ENCODE measurements at places on chromosomes 5 and 9.
A peak's percentile ranks its signal among the peaks of the same experiment; 100 is the strongest.

DNA sequence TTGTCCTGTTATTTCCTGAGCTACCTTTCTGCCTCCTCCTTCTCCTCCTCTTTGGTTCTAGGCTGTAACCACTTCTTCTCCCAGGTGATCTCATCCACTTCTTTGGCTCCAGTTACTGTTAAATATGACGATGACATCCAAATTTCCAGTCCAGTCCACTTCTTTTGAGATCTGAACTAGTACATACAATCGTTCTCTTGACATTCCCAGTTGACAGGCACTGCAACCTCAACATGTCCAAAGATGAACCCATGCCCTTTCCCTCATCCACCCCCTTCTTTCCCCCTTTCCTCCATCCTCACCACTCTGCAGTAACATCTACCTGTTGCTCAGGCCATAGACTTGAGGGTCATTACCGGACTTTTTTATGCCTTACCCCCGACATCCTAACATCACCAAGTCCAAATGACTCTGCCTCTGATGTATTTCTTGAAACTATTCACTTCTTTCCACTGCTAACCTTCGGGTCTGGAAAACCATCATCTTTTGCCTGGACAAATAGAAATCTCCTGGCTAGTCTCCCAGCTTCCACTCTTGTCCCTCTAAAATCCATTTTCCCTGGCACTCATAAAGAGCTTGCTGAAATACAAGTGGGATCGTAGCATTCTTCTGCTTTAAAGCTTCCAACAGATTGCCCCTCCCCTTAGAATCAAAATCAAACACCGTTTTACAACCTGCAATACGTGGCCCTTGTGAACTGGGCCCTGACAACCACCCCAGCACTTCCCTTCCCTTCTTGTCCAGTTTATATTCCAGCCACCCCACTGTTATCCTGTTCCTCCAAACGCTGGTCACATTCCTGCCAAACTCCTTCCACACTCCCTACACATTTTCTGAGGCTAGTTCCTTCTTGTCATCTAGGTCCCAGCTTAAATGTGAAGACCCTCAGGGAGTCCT is 31.5 kb downstream of the KLF9 start:
- DNase-seq = no peak

DNA sequence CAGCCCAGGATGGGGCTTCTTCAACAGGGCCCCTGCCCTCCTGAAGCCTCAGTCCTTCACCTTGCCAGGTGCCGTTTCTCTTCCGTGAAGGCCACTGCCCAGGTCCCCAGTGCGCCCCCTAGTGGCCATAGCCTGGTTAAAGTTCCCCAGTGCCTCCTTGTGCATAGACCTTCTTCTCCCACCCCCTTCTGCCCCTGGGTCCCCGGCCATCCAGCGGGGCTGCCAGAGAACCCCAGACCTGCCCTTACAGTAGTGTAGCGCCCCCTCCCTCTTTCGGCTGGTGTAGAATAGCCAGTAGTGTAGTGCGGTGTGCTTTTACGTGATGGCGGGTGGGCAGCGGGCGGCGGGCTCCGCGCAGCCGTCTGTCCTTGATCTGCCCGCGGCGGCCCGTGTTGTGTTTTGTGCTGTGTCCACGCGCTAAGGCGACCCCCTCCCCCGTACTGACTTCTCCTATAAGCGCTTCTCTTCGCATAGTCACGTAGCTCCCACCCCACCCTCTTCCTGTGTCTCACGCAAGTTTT is 23.6 kb downstream of the PCDHGC5 start:
- DNase-seq = peak; percentile 96

GRCh38 chr5:135446206-135446605 is 942 bp downstream of the DCANP1 start:
- no peak for DNase-seq

GRCh38 chr9:26077860-26078259 is 399.6 kb upstream of the TUSC1 start:
- DNase-seq = no peak

DNA sequence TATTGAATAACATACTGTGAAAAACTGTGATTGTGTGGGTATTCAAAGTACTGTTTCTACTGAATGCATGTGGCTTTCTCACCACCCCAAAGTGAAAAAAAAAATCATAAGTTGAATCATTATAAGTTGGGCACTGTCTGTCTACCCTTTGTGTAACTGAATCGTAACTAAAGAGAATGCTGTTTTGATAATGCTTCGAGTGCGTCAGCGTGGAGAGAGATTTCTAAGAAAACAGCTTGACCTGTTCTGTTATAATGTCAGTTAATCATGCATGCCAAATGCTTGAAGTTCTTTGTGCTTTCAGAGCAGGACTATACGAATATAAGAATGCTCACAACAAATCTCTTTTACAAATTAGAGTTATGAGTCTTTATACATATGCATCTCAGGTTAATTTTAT is 148.8 kb upstream of the SGCD start:
- no peak for DNase-seq

DNA sequence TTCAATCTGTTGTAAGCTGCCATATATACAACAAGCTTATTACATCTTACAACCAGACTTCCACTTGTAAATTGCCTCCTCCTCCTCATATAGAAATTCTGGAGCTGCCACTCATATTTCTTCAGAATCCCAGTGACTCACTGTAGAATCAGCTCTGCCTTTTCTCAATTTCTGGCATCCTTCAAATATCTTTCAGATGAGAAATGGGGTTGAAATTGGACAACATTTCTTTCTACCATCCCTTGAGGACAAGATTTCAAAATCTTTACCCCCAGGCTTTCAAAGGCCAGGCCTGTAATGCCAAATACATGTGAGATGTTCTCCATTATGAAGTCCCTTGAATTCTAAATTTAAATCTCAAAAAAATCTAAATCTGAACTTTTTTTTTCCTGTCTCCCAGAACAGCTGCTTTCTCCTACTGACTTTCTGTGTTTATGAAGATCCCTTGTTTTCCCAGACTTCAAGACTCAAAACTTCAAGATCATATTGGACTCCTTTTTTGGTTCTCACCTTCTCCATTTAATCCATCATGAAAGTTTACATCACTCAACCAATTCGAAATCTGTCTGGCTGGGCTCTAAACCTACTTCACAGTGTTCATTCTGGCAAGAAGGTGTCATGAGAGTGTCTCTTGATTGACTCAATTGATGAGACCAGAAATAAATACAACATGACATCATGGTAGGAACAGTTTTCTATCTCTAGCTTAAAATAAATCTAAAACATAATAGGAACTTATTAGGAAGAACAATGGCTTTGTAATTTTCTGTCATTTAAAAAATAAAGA is 109.8 kb downstream of the HMHB1 start:
- DNase-seq = no peak

DNA sequence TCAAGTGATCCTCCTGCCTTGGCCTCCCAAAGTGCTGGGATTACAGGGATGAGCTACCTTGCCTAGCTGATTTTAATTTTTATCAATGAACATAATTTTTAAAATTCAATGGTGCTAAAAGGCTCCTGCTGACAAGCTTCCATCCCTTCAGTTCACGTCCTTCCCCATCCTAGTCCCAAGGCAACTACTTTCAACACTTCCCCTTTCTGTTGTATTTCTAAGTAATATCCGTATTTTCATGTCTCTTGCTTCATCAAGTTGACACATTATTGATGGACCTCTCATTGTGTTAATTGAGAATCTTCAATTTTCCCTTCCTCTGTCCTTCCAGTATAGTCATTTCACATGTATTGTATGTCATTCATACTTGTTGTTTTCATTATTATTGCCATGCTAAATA is 93.8 kb upstream of the RASGRF2 start:
- no peak for DNase-seq

- no peak for DNase-seq
Observed at GRCh38 chr9:2270565-2270964, 255.4 kb downstream of the SMARCA2 start.

DNA sequence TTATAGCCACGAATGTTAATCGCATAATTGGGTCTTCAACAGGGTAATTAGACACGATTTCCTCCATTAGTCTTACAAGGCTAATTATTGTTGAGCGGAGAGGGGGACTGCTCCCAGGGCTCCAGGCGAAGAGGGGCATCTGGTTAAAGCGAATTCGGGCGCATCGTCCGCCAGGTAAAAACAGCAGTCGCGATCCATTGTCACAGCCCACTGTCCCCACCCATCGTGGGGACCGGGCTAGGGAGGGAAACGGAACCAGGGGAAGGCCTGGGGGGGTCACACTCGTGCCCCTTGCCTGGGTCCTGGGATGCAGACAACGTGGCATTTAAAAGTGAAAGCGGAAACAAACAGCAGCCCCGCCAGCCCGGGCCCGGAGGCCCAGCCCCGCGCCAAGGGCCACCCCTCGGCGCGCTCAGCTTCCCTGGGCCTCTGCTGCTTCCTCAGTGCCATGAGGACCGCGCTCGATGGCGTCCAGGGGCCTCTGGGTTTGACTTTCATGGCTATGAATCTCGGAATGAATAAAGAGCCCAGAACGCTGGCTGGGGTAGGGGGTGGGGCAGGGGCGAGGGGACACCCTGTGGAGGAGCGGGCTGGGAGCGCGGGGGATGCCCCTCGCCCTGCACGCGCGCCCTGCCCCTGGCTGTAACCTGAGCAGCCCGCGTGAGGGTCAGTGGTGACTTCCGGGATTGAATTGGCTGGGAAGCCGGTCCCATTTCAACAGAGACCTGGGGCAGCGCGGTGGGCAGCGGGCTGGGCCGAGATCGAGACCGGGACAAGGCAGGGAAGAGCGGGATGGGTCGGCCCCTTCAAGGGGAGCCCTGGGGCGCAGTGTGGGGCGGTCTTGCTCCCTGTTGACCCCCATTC is 99.9 kb downstream of the GTF3C4 start:
- peak; percentile 84 for DNase-seq

- DNase-seq = no peak
Observed at GRCh38 chr9:134214386-134214765, 50.0 kb upstream of the RNU6ATAC start.

DNA sequence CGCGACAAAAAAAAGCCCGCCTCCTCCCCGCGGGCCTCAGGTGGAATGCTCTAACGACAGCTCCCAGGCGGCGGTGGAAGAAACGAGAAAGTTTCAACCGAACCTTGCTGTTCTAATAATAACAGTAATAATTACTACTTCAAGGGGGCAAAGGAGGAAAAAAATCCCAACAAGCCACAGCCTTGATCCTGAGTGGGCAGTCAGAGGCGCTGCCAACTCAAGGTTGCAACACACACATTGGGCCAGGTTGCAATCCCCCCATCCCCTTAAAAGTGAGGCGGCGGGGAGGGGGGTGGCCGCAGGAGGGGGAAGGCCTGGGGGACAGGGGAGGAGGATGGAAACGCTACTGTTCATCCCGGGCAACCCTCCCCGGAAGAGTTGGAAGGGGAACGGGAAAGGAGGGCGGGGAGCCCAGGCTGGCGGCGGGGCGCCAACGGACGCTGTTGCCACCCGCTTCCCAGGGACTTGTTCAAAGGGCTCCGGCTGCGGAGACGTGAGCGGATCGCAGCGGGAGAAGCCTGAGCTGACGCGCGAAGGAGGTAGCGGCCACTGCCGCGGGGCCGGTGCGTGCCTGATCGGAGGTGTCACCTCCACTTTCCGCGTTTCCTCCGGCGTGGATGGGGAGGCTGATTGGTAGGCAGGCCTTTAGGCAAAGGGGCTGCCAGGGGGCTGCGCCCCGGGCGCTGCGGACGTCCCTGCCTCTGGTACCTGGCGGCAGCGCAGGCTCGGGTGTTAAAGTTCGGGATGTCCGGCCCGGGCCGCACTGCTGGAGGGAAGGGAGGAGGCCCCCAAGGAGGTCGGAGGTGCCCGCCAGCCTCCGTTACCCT is 647 bp downstream of the SMARCA2 start:
- DNase-seq = peak; percentile 54

- no peak for DNase-seq
Observed at GRCh38 chr5:145470396-145470979, 364.7 kb downstream of the PRELID2 start.

GRCh38 chr5:179129607-179130071 is 69.5 kb downstream of the ZNF354C start:
- no peak for DNase-seq

GRCh38 chr9:101220341-101220740 is 164.5 kb downstream of the BAAT start:
- DNase-seq = no peak

DNA sequence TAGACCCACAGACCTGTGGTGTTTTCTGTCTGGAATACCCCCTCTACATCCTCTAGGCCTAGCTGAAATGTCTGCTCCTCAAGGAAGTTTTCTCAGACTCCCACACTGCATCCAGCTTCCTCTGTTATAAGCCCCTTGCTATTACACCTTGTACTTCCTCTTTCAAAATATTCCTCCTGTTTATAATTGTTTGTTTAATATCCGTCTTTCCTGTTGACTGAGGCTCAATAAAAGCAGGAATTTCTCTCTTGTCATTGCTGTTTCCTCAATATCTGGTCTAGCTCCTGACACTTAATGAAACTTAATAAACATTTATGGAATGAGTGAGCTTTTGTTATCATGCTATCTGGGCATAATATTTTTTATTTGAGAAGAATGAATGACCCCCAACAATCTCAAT is 34.1 kb upstream of the IQGAP2 start:
- no peak for DNase-seq

GRCh38 chr5:56951126-56951945 is 587 bp downstream of the MIER3 start:
- DNase-seq = peak; percentile 12

- DNase-seq = no peak
Observed at GRCh38 chr5:80346055-80346454, 26.3 kb downstream of the SPZ1 start.

GRCh38 chr5:107296572-107296971 is 374.2 kb downstream of the EFNA5 start:
- DNase-seq = no peak

- no peak for DNase-seq
Observed at GRCh38 chr5:13653709-13654108, 290.8 kb downstream of the DNAH5 start.

DNA sequence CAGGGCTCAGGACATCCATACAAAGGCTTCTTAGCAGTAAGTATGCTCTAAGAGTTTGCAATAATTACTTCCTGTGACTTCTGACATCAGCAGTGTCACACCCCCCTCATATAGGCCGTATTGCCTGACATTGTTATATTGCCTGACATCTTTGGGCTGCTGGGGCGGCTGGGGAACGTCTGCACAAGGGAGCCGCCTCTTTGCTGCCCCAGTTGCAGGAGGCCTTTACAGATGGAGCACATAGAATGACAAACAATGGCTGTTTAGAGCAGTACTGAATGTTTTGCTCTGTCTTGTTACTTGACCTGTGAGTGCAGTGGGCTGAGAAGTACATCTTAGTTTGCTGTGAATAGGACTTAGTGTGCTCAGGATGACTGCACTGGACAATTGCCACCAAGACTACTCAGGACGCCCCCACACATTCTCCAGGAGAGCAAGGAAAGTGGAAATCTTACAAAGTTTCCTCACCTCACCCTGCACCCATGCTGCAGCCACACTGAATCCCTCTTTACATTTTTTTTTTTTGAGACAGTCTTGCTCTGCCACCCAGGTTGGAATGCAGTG is 65.4 kb upstream of the SPOCK1 start:
- DNase-seq = no peak

GRCh38 chr5:55509796-55510522 is 24.8 kb downstream of the PLPP1 start:
- no peak for DNase-seq

DNA sequence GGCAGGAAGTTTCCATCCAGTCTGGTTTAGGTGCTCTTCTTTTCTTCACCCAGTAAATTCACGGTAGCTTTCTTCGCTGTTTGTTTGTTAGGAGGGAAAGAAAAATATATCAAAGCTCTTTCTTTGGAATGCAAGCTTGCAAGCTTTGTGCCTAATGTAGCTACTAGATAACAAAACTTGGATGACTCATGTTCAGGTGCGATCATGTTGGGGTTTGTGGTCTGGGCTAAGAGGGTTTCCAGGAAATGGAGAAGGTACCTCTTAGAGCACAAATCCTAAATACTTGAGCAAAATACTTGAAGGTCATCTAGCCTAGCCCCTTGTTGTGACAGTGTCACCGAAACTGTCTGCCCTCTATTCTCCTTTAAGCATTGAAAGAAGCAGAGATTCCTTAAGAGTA is 17.7 kb downstream of the SRP19 start:
- DNase-seq = no peak

- DNase-seq = no peak
Observed at GRCh38 chr9:7871977-7872730, 72.6 kb upstream of the DMAC1 start.

Data from posterior cingulate gyrus (tissue), 11 donors.